Thoracic aorta (tissue), 2 donors: ENCODE measurements at places on chromosomes 1 and 21.

DNA sequence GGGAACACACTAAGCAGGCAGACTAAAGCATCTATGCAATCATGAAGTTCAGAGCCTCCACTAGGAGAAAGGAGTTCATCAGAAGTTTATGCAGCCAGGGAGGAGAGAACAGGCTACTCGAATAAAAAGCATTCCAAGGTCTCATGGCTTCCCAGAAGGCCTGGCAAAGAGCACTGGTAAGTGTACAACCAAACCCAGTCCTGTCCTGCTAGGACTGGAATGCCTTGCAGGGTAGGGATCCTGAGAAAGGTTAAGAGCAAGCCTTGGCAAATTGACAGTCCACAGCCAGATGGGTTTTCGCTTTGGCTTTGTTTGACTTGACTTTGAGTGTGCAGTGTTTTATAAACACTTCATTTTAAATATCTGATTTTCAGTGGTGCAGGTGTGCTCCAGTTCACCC lies 133.6 kb upstream of the ATP1B1 start:
- H3K27me3 ChIP-seq, result no peaks in the 10 kb centered on the region
- no peak for DNase-seq
- H3K4me3 ChIP-seq, result no peak overlapping the region
- H3K27ac ChIP-seq, result no peak overlapping the region

- H3K4me1 ChIP-seq, result no peaks in the 10 kb centered on the region
These were observed 99.2 kb downstream of the TRIM11 start for GRCh38 chr1:228307218-228308023.

DNA sequence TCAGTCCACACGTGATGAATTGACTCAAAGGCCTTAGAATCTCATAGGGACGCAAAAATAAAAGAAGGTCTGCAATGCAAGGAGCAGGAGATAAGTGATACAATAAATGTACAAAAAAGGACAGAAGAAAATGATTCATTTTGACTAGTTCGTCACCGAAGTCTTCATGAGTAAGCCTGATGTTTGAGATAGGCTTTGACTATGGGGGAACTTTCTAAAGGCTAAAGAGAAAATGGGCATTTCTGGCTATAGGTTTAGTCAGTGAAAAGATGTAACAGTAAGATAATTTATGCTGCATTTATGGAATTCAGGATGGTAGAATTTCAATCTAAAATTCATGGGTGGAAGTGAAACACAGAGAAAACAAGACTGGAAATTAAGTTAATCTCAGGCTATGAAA lies 163.0 kb downstream of the ADGRL4 start:
- no peak for DNase-seq
- no peaks in the 10 kb centered on the region for H3K36me3 ChIP-seq
- no peak overlapping the region for H3K4me3 ChIP-seq
- no peaks in the 10 kb centered on the region for H3K4me1 ChIP-seq

DNA sequence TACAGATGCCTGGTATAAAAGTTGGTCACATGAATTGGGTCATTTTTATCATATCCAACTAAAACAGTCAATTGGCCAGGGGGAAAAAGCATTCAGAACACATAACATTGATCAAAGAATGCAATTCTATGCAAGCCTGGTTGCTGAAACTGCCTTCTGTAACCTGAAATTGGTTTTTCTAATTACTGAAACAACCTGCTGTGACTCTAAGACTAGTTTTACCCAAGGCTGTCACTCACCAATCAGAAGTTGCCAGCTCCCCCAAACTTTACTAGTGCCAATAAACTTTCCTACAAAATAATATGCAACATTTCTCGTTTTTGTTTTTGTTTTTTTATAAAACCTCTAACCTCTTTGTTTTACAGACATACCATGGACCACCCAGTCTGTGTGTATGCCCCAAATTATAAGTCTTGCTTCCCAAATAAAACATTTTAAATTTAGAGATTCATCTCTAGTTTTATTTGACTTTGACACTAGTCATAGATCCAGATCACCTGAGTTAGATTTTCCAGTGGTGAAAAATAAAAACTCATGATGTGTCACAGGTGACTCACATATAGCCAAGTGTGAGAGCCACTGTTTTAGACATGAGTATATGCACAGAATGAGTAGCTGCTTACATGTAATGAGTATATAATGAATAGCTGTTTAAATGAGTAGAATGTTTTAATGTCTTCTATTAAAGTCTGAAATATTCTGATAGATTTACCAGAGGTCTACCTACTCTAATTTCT lies 64.2 kb upstream of the CR2 start:
- H3K27ac ChIP-seq, result no peak overlapping the region
- H3K4me1 ChIP-seq, result no peaks in the 10 kb centered on the region
- H3K27me3 ChIP-seq, result no peaks in the 10 kb centered on the region
- DNase-seq, result no peak
- H3K36me3 ChIP-seq, result no peaks in the 10 kb centered on the region

DNA sequence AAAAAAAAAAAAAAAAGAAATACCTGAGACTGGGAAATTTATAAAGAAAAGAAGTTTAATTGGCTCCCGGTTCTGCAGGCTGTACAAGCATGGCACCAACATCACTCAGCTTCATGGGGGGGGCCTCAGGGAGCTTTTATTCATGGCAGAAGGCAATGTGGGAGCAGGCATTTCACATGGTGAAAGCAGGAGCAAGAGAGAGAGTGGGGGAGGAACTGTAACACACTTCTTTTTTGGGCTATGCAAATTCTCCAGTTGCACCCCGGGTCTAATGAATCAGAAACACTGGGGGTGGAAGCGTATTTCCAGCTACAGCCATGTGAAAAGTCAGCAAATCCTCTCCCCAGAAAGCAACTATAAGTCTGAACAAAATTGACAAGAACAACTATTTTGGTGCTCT lies 11.8 kb upstream of the SOD1 start:
- no peak for DNase-seq
- no peaks in the 10 kb centered on the region for H3K4me1 ChIP-seq
- H3K36me3 ChIP-seq, result no peaks in the 10 kb centered on the region
- no peaks in the 10 kb centered on the region for H3K27me3 ChIP-seq
- H3K27ac ChIP-seq, result no peak overlapping the region

- no peak for DNase-seq
- H3K4me3 ChIP-seq, result no peak overlapping the region
- no peaks in the 10 kb centered on the region for H3K4me1 ChIP-seq
- H3K27me3 ChIP-seq, result no peaks in the 10 kb centered on the region
These were observed 8.1 kb upstream of the PLA2G5 start for GRCh38 chr1:20061866-20062265.

DNA sequence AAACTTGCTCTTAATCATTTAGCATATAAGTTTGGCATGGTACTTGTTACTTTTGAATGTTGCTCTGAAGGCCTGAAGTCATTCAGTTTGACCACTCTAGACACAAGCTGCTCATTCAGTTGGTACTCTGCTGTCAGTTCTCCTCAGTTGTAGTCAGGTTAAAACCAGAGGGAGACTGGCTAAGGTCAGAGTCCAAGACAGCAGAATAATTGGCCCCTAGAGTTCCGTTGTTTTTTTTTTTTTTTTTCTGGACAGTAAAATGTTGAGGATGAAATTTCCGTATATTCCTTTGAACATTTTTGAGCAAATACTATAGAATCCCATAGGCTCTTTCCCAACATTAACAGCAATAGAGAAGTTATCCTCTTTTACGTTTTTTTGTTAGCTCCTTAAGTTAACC lies 9.4 kb downstream of the ZBTB40 start:
- H3K4me3 ChIP-seq, result no peak overlapping the region
- H3K4me1 ChIP-seq, result peaks cover 21% of the 10 kb centered on the region
- no peaks in the 10 kb centered on the region for H3K27me3 ChIP-seq
- no peak overlapping the region for H3K27ac ChIP-seq
- H3K36me3 ChIP-seq, result no peaks in the 10 kb centered on the region
- DNase-seq, result no peak

GRCh38 chr21:31524140-31524539 lies 135.4 kb upstream of the SOD1 start:
- no peak overlapping the region for H3K4me3 ChIP-seq
- H3K27me3 ChIP-seq, result no peaks in the 10 kb centered on the region
- no peak overlapping the region for H3K27ac ChIP-seq
- H3K36me3 ChIP-seq, result no peaks in the 10 kb centered on the region
- no peak for DNase-seq
- no peaks in the 10 kb centered on the region for H3K4me1 ChIP-seq
